ENCODE measurements at places on chromosomes 1 and 21.

- no peak for DNase-seq
These were observed at the start of gene RNF207 for GRCh38 chr1:6205849-6206519. RNF207 (plus strand) TSS chr1:6206119; CDS start chr1:6206536, 417 bp downstream.

DNA sequence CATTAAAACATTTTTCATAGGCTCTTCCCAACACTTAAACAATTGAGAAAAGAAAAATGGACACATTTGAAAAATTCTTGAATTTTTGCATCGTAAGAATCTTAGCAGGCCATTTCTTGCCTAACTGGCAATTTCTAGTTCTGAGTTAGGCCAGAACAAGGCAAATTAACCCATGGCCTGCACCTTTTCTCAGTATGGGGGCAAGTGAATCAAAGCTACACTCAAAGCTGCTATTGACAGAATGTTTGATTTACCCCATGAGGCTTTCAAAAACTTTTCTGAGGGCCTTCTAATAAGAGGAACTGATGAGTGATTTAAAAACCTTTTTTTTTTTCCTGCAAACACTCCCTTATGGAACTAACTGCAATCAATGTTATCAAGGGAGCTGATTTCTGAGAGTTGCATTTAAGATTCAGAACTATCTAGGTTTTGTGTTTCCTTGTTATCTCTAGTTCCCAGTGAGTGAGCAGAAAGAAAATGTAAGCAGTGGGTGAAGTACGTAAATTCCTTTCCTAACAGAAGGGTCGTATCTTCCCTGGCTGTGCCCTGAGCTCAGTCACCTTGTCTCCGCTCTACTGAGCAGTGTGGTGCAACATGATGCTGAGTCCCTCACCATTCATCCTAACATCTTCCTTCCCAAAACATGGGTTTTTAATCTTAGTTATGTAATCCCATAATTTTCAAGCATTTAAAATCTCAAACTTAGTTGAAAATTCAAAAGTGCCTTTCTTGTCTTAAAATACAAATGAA is 353.7 kb downstream of the DPYD start:
- no peak for DNase-seq

GRCh38 chr1:204079608-204079999 is 6.7 kb downstream of the SOX13 start:
- no peak for DNase-seq

DNA sequence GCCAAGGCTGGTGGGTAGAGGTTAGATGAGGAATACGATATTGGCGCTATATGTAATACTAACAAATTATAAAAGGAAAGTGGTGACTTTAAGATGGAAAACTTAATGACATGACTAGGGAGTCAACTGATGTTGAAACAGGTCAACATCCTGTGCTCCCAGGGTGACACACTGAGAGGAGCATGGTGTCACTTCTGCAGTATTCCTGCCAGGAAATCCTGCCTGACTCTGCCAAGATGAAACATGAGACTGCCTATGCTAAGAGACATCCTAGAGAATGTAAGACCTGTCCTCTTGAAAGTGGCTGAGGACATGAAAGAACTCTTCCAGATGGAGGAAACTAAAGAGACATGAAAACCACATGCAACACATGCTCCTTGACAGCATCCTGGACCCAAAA is 65.0 kb upstream of the KCND3 start:
- DNase-seq, result no peak

GRCh38 chr1:178940068-178940765 is 69.3 kb upstream of the ANGPTL1 start:
- DNase-seq, result no peak
